ENCODE measurements at places on chromosomes 7 and 10.

GRCh38 chr7:128131731-128132130, 100.5 kb upstream of the LRRC4 start:
- no peak for DNase-seq

- no peak for DNase-seq
Observed at GRCh38 chr7:32044739-32045138, 25.5 kb downstream of the PDE1C start.

GRCh38 chr7:134798155-134798554, 18.7 kb downstream of the CALD1 start:
- DNase-seq = no peak

GRCh38 chr7:17844022-17844421, 96.3 kb downstream of the SNX13 start:
- DNase-seq = no peak

- no peak for DNase-seq
Observed at GRCh38 chr7:114628362-114628761, 213.7 kb downstream of the FOXP2 start.

GRCh38 chr10:131067690-131068089, 243.8 kb downstream of the TCERG1L start:
- no peak for DNase-seq

GRCh38 chr7:100482728-100483089, 1.0 kb upstream of the NYAP1 start:
- DNase-seq = no peak

- DNase-seq = peak; percentile 8
Observed at GRCh38 chr7:83468251-83468739, 180.6 kb downstream of the SEMA3E start.

- DNase-seq = no peak
Observed at GRCh38 chr10:35271086-35271858, 65.0 kb upstream of the CCNY start.

- DNase-seq = no peak
Observed at GRCh38 chr7:96676919-96677318, 32.7 kb downstream of the SEM1 start.

DNA sequence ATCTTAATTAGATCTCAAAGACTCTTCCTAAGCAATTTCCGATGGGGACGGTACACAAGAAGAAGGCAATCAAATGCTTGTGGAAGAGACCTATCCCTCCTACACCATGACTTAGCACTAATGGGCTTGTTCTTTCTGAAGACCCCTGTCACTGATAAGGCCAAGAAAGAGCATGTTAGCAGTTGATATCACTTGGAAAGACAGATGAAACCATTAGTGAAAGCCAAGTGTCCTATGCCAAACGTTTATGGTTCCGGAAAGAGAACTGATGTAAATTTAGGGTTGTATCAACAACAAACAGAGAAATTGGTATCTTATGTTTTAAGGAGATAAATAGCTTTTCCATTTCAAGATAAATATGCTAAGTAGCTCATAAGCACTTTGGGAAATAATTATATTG, 6.5 kb downstream of the UROS start:
- DNase-seq = no peak

DNA sequence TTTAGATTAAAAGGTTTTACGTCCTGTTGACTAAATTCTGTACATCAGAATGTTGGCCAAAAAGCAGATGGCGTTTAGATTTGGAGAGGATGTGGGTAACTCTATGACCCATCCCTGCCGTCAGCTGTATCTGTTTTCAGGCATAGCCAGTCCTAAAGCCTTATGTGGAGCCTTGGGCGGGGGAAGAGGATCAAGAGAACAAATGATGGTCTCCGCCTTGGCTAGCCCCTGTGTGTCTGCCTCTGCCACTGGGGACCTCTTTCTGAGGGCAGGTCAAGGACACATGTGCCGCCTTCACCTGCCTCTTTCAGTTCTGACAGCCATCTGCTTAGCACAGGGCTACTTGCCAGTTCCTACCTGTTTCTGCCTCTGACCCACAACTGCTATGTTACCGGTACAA, 24.1 kb downstream of the PDSS1 start:
- DNase-seq = no peak

DNA sequence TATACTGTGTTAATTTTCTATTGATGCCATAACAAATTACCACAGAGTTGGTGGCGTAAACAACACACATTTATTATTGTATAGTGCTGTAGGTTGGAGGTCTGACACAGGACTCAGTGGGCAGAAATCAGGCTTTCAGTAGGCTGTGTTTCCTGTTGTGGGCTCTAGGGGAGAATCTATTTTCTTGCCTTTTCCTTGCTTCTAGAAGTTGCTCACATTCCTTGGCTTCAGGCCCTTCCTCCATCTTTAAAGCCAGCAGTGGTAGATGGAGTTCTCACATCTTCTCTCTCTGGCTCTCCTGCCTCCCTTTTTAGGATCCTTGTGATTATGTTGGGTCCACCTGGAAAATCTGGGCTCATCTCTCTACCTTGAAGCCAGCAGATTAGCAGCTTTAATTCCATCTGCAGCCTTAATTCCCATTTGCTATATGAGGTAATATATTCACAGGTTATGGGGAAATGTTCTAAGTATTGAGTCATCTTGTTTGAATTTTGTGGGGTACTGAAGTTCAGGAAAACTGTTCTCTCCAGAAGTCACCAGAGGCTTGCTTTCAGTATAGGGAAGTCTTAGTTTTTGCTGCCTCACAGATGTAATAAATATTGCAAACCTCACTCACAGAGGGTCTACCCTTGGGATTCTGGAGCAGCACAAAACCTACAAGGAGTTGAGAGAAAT, 38.9 kb downstream of the CCNY start:
- DNase-seq = no peak

GRCh38 chr7:45590679-45591057, 16.5 kb downstream of the ADCY1 start:
- no peak for DNase-seq

DNA sequence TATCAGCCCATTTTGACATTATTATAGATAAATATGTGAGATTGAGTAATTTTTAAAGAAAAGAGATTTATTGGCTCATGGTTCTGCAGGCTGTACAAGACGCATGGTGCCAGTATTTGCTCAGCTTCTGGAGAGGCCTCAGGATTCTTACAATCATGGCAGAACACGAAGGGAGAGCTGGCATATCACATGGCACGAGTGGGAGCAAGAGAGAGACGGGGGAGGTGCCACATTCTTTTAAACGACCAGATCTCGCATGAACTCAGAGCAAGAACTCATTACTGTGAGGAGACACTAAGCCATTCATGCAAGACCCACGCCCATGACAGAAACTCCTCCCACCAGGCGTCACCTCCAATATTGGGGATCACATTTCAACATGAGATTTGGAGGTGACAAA, 40.1 kb upstream of the ZNF488 start:
- DNase-seq = no peak

DNA sequence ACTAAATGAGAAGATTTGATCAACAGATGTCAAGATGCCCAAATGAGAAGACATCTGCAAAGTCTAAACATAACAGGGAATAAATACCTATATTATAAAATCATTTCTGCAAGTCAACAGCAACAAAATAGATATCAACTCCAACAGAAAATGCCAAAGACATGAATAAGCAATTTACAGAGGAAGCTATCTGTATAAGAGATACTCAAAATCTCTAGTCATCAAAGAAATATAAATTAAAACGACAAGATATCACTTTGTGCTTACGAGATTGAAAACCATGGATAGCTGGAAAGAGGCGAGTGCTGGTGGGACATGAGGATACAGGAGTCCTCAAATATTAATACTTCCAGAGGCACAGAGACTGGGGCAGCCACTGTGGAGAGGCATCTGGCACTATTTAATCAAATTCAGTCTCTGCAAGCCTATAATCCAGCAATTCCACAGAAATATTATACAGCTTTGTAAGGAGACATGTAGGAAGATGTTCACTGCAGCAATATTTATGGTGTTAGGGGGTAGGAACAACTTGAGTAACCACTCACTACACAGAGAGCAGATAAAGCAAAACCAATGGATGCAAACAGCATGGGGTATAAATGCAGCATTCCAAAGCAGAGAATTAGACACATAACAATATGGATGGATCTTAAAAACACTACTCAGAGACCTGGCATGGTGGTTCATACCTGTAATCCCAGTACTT, 4.8 kb downstream of the DNMBP start:
- no peak for DNase-seq

DNA sequence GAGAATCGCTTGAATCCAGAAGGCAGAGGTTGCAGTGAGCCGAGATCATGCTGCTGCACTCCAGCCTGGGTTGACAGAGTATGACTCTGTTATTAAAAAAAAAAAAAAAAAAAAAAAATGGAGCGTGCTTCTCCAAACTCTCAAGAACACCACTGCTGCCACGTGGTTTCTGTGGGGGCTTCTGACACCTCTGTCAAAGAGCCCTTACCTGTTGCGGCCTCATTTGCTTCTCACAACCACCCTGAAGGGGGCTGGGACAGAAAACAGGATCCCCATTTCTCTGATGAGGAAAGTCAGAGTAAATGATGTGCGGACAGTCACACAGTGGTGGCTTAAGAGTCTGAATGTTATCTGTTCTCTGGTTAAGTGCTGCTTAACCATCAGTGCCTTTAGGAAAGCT, 95.3 kb downstream of the RNF216 start:
- no peak for DNase-seq

DNA sequence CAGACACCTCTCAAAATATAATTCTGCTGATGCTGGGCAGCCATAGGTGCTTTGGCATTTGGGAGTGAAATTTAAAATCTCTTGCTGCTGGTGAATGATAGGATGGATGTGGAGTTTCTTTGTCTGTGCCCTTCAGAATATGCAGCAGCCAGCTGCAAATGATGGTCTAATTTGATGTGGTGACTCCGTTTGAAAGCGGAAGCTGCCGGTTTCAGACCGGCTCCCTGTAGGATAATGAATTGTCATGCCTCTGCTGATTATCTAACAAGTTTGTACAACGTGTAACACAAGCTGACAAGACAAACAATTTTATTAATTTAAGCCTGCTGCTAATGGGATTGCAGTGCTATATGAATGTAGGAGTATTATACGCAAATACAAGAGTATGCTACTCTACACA, 103.5 kb downstream of the SND1 start:
- no peak for DNase-seq

DNA sequence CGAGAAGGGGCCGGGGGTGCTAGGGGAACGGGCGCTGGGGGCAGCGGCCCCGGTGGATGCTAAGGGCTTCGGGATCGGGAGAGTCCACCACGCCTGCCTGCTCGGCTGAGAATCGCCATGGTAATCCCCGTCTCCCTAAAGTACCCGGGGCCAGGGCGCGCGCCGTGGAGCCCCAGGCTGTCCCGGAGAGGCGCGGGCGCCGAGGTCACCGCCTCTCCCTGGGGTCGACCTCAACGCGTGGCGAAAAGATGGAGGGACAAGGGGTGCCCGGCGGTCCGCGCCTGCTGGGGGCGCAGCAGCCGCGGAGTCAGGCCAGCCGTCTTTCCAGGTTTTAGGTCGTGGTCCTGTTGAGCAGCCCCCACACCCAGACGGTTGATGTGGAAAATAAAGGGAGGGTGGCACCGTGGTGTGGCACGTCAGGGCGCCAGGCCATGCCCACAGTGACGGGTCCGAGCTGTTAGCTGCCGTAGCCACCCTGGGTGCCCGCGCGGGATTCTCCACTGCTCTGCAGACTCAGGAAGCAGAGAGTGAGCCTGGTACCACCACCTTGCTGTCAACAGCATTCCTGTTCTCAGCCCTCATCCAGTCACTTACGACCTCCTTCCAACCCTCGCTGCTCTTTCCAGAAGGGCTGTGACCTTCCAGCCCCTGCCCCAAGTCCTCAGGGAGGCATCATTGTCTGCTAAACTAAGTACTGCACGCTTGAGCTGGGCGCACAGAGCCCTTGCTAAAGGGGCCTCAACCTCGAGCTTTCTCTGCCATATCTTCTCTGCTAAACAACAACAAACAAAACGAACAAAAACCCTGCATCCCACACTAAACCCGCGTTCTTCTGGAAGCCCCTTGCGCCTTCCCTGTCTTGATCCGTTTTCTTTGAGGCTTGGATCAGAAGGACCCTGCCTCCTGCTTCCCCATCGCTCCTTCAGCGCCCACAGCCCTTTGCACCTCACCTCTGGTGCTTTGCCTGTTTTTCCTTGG, 666 bp downstream of the SMKR1 start:
- no peak for DNase-seq

- peak; percentile 72 for DNase-seq
Observed at GRCh38 chr7:128405471-128406313, 4.1 kb downstream of the IMPDH1 start.

- DNase-seq = no peak
Observed at GRCh38 chr10:100043344-100043743, 33.6 kb upstream of the DNMBP start.

- no peak for DNase-seq
Observed at GRCh38 chr10:615583-616152, 73.8 kb downstream of the DIP2C start.

GRCh38 chr10:78264361-78264760, 230.7 kb downstream of the RPS24 start:
- DNase-seq = no peak

GRCh38 chr7:146922782-146923181, 806.2 kb downstream of the CNTNAP2 start:
- no peak for DNase-seq

GRCh38 chr7:131383417-131384285, 56.0 kb downstream of the MKLN1 start:
- DNase-seq = no peak

DNA sequence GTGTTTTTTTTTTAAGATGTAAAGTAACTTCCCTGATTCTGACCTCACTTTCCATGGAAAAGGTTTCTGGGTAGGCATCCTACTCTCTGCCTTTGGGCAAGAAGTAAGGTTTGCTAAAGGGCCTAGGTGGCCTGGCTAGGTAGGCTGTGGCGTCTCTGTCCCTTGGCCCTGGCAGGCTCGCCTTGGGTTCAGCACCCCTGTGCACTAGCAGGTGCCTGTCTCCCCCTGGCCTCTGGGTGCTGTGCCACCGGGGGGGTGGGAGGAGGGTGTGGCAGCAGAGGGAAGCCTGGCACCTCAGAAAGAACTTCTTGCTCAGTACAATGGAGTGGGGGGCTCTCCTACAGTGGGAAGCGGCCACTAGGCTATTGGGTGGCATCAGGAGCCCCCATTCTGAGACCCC, 14.0 kb downstream of the TECPR1 start:
- DNase-seq = peak; percentile 9

DNA sequence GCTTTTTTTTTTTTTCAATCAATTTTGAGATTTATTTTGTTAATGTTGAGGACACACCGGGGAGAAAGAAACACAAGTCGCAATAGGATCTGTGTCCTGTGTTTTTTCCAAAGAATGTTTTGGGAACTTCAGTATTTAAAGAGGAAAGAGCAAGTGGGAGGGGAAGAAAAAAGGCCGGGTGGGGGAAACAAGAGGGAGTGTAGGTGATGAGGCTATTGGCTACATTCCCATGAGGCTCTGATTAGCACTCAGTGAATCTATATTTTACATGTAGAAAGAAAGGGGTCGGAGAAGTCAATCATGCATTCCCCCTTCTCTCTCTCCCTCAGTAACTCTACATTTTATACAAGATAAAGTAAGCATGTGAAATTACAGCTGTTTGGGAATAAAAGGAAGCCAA, 4.1 kb downstream of the ZNF680 start:
- no peak for DNase-seq

GRCh38 chr10:6320320-6321010, 117.7 kb downstream of the PFKFB3 start:
- no peak for DNase-seq

DNA sequence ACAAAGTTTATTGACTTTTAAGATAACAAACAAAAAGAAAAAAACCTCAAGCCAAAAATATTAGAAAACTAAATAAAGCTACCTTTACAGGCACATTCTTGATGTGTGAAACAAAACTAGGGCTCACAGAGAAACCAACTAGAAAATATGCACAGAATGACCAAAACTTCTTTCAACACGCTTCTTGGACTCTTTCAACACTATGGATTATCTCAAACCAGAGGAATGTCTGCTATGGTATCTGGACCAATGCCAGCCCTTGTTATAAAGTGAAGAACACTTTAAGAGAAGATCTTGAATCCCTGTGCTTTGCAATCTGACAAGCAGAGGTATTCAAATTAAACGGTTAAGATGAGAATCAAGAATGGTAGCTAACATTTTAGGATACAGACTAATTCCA, 76.6 kb downstream of the DNAJC1 start:
- DNase-seq = no peak
